ENCODE measurements at places on chromosomes 12 and 14.

DNA sequence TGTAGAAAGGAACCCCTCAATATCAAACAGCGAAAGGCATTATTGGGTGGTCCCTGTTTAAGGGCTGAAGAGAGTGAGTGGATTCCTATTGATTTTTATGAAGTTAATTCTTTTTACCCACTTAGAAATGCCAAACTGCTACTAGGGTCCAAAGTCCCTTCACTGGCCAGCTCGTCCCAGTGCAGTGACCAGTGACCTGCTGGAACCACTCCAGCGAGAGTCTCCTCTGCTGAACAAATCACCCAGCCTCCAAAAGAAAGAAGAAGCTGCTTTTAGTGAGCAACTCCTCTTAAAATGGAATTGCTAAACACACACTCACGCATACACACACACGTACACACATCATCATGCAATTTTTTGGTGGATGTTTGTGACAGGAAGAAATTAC, 198.2 kb upstream of the PLEKHG7 start:
- DNase-seq = peak; percentile 14

DNA sequence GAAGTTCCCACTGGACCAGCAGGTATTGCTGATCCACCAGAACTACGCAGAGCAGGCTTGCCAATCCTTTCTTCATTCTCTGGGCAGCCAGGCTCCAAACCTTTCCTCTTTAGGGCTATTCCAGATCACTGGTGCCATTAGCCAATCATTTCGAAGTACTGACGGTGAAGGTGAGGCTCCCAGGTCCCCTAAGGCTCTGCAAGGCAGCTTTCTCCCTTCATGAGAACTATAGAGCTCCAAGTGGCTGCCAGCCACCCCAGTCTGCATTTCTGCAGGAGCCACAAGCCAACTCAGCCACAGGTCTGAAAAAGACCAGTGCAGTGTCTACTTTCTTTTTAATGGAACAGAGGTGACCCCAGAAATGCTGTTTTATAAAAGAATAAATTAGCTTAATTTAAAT, 48.7 kb downstream of the RAB35 start:
- DNase-seq = no peak

DNA sequence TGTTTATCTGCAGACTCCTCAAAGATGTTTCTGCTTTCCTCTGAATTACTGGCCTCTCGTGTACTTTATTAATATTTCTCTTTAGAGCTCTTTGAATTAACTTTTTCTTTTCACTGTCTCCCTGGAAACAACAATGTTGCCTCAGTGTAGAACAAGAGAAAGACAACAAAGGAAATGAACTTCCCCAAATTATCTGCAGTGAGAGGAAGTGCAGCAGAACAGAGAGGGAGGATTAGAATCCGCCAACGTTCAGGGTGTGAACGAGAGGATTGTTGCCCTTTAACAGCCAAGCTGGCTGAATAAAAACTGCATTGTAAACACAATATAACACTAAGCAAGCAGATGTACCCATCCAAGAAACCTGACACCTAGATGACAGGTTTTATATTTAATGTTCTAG, 375.9 kb downstream of the GALC start:
- no peak for DNase-seq

- no peak for DNase-seq
These were observed 556 bp downstream of the GPRC5A start for GRCh38 chr12:12891881-12892355.

GRCh38 chr14:52020866-52021717, 31.7 kb downstream of the RTRAF start:
- no peak for DNase-seq

DNA sequence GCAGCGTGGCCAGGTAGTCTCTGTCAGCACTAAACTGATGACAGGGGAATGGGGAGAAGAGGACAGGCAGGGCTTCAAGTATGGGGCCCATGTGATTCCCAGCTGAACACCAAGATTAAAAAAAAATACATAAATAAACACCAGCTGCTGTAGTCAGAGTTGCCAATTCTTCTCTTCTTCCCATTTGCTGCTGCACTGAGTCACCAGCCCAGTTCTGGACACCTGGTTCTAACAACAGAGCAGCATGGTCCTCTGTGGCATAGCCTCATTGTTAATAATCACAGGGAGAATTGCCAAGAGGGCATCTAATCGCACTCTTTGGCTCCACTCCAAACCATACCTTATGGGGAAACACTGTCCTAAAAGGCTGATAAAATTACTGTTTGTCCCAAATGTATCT, 15.1 kb downstream of the PPM1H start:
- peak; percentile 68 for DNase-seq

GRCh38 chr14:59161561-59162175, 26.8 kb upstream of the DAAM1 start:
- no peak for DNase-seq

GRCh38 chr12:113500306-113500675, 28.6 kb upstream of the LHX5 start:
- no peak for DNase-seq

GRCh38 chr14:24129410-24129998, 955 bp upstream of the FITM1 start:
- no peak for DNase-seq

- no peak for DNase-seq
These were observed 5.4 kb downstream of the MDM1 start for GRCh38 chr12:68326716-68327115.

GRCh38 chr14:64387232-64387781, 846 bp upstream of the MTHFD1 start:
- DNase-seq = no peak

DNA sequence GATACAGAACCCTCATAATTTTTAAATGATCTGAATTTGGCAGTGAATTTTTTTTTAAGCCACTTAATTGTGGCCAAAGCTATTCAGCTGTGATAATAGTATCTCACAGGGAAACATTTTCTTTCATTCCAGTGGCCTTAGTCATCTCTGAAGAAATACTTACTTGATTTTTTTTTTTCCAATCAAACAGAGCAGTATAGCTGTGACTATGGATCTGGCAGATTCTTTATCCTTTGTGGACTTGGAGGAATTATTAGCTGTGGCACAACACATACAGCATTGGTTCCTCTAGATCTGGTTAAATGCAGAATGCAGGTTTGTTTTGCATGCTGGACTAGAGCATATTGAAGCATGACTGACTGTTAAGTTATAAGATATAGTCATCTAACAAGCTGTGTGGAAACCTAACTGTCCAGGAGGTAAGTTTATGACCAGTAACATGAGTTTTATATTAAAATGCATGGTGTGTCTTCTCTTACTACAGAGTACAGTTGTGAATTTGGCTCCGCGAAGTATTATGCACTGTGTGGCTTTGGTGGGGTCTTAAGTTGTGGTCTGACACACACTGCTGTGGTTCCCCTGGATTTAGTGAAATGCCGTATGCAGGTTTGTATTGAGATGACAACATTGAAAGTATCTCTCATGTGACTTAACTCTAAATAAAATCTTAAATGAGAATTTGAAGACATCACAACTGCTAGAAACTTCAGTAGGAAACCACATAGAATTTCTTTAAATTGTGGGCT, 1.9 kb downstream of the SLC25A3 start:
- DNase-seq = no peak

DNA sequence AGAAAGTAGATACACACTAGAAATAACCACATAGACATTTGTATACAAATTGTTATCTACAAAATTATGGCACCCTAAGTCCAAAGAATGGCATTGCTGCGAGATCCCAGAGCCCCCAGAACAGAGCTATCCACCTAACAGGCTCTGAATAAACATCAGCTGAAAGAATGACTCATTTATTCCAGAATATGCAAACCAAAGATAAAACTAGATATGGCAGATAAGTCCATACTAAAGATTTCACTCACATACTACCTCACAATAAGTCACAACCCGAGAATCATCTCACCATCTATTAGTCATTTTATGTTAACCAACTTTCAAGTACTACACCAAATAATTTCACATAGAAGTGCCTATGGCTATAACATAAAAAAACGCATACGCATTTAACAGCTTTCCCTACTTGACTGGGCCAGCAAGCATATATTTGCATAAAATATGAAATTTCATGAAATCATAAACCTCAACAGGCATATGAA, 5.6 kb downstream of the CNIH1 start:
- no peak for DNase-seq
